HT-29 (cell line): ENCODE measurements at places on chromosomes 16 and 17. TPM values are rescaled to one million over a fixed set of nuclear protein-coding genes. Genes with fewer than 3 reads are reported as not detected.
A peak's percentile ranks its signal among the peaks of the same experiment; 100 is the strongest.

DNA sequence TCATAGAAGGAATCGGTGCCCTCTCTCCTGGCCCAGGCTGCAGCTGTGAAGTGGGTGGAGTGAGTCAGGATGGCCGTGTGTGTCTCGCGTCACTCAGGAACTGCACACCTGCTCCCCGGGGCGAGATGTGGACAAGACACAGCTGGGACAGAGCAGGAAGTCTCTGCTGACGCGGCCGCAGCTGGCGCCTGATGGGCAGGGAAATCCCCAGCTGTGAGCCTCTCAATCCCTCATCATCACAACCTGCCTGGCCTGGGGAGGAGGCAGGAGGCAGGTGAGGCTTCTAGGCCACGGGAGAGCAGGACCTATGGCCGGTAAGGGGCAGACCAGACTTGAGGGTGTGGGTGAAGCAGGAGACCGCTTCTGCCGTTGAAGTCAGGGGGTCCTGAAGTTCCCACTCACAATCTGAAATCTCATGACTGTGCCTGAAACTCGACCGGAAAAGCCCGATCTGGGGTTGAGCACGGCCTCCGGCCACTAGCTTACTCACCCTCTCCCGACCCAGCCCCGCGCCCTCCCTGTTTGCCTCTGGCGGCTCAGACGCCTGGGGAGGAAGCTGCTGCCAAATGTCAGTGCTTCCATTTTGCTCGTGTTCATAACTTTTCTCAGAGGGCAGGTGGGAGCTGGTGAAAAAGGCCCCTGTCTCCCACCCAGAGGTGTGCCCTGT, 1.1 kb upstream of the TRPV3 start:
- DNase-seq: peak; percentile 64

GRCh38 chr16:88456356-88457292, 3.5 kb downstream of the ZFPM1 start:
- DNase-seq: no peak

The OTOP3 gene
- total RNA-seq: not detected in 2 replicates

- no peak for DNase-seq
Measured at GRCh38 chr17:32720671-32721070, 156.3 kb downstream of the MYO1D start.

GRCh38 chr17:7436556-7437368, 1.5 kb downstream of the TMEM102 start:
- peak; percentile 86 for DNase-seq

The GSG1L gene
- not detected in 2 replicates for total RNA-seq

DNA sequence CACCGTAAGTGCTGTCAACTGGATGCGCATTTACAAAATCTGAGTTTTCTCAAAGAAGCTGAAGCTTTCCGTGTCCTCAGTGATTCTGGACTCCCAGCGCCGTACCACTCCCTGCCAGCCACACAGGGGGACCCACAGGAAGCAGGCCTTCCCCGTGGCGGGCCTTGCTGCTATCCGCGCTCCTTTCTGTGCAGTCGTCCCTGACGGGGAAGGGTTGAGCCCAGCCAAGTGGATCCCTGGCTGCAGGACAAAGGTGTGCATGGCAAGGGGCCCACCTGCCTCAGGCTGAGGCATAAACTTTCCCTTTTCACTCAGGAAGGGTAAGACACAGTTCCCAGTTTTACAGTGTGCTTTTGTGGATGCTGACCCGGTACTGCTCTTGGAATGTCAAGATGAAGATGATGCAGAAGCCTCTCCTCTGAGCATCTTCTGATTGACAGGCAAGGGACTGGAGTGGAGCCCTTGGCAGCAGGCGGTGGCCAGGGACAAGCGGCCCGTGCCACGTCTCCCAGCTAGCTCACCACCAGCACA, 93.0 kb downstream of the ANKRD11 start:
- no peak for DNase-seq

GRCh38 chr16:30481381-30481780, 8.8 kb downstream of the ITGAL start:
- no peak for DNase-seq

GRCh38 chr17:73423159-73423715, 111.4 kb upstream of the CDC42EP4 start:
- no peak for DNase-seq

The TP53TG3F gene
- not detected in 2 replicates for total RNA-seq

The TSR1 gene
- 34.7 and 48.1 TPM in 2 replicates for total RNA-seq

DNA sequence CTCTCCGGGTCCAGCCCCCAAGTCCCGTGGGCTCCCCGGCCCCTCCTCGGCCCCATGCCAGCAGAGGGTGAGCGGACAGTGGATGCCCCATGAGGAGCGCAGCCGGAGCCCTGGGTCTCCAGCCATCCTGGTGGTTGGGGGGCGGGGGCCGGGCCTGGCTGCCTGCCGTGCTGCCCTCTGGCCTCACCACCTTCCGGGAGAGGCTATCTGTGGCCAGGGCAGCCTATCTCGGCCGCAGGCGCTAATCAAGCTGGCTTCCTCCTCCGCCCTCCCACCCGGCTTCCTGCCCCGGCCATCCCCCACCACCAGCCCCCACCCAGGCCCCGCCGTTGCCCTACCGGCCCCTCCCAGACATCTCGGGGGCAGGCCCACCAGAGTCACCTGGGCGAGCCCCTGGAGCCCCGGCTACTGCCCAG, 46.8 kb downstream of the ZFPM1 start:
- DNase-seq: peak; percentile 39

The DNAI2 gene
- total RNA-seq: not detected in 2 replicates

DNA sequence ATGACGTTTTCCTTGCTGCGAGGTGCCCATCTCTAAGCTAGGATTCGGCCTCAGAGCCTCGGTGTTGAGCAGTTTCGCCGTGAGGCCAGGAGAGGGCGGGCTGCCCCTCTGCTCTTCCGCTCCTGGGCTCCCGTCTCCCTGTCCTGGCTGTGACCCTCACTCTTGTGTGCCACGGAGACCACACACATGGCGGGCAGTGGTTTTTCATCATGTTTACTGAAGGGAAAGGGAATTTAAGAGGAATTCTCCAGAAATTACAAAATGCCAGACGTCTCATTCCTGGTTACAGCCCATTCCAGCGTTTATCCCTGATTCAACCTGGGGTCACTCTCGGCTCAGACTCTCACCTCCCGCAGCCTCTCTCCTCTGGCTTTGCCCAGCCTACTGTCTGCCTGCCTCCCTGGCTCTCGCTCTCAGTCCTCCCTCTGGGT, 96.8 kb upstream of the ELAC2 start:
- peak; percentile 28 for DNase-seq

DNA sequence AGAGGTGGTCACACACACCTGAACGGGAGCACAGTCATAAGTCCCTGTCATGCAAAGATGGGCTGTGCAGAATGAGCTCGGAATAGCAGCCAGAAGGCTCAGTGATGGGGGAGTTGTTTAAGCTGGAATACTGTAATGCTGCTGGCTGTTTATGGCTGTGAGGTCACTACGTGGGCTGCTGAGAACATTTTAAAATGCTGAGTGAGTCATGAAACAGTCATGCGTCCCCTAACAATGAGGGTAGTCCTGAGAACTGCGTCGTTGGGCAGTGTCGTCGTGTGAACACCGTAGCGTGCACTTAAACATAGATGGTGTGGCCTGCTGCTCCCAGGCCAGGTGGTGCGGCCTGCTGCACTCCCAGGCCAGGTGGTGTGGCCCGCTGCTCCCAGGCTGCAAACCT, 39.7 kb downstream of the TBCD start:
- DNase-seq: no peak

DNA sequence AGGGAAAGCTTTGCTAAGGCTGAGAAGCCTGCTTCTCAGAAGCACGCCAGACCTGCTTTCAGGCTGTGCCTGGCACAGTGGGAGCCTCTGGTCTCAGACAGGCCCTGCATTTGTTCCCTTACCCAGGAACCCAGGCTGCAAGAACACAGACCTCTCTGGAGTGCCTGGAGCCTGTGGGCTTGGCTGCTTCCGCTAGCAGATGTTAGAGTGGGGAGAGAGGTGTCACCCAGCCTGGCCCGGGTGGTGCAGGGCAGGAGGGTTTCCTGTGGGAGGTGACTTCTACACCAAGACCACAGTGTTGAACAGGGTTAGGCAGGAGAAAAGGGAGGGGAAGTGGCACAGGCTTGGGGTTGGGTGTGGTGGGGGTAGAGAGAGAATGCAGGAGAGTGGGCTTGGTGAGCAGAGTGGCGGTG, 35.8 kb upstream of the ADGRG1 start:
- no peak for DNase-seq

DNA sequence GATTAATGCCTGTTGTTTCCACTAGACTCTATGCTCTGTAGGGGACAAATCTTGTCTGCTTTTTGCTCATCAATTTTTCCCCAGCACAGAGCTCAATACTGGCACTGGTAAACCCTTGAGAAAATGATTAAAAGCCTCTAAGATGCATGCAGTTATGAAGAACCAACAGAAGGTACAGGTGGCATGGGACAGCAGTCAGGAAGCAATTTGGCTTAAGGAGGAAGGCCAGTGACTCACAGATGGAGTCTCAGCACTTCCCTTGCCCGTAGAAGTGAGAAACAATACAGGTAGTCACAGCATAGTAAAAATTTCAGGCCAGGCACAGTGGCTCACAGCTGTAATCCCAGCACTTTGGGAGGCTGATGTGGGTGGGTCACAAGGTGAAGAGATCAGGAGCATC, 504.7 kb upstream of the RBFOX1 start:
- no peak for DNase-seq
